Ascending aorta (tissue), 2 donors: ENCODE measurements at places on chromosomes 7 and 10.

GRCh38 chr10:44759122-44759521 lies 152.0 kb upstream of the TMEM72 start:
- DNase-seq: no peak

DNA sequence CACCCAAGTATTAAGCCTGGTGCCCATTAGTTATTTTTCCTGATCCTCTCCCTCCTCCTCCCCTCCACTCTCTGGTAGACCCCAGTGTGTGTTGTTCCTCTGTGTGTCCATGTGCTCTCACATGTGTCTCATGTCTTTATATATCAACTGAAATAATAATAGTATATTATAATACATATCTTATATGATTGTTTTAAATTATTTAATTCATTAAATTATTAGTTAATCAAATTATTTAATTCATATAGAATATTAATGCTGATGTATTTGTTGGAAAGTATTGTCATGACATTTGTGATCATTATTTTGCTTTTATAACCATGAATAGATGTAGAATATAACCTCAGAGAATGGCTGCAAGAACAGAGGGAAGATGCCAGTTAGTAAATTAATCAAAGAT lies 647.5 kb downstream of the SORCS3 start:
- no peak for DNase-seq

- DNase-seq: no peak
These were observed 79.3 kb downstream of the RNF133 start for GRCh38 chr7:122619664-122620063.

- no peak for DNase-seq
These were observed 1.2 kb downstream of the NT5C3A start for GRCh38 chr7:33061282-33061937.

DNA sequence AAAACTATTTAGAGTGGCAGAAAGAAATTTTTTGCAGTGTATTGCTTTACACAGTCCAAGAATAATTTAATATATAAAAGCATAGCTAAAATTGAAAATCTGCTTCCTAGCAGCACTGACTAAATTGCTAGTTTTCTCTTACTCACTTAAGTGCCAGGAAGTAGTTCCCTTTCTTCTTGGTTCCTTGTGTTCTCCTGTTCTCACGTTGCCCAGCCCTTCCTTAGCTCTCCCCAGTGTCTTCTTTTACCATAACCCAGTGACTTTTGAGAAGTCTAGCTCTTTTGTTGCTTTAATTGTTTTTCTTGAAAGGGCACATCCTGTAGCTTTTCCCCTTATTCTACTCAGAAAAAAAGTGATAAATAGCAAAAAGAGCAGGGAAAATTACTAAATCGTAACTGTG lies 215.5 kb downstream of the THSD7A start:
- DNase-seq: no peak
